C1 segment of cervical spinal cord (tissue), 14 donors: ENCODE measurements at places on chromosomes 5 and 9.

DNA sequence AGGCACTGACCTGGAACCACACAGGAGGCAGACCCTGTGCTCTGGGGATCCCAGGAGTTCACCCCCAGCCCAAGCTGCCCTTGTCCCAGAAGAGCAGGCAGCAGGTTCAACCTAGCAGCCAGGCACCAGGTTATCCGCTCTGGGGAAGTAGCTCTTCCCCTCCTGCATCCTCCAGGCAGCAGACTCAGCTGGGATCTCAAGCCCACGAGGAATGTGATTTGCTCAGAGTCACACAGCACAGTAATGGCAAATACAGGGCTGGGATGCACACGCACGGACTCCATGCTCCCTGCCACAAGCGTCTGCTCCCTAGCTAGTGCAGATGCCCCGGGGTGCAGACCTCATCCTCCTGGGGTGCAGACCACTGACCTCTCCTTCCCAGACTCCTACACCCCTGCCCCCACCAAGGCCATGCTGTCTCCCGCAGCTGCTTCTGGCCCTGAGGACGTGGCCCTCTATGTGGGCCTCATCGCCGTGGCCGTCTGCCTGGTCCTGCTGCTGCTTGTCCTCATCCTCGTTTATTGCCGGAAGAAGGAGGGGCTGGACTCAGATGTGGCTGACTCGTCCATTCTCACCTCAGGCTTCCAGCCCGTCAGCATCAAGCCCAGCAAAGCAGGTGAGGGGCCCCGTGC, 25.5 kb downstream of the HK3 start:
- no peak for DNase-seq

- DNase-seq = no peak
Observed at GRCh38 chr5:179188636-179189035, 128.5 kb downstream of the ZNF354C start.

DNA sequence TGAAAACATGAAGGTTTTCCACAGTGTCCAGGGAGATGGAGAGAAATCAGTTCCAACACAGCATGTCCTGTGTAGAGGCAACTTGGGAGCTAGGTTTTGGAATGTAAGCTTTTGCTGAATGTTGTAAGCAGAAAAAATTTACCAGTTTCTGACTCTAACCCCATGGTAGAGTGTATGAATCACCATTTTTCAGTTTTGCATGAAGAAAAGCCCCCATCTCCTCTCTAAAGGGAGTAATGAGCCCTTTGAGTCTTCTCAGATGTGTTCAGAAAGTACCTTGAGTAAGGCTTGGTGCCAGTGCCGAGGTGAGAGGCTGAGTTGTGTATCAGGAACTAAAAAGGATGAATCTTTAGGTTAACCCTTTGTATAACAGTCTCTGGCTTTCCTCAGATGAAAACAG, 96.2 kb downstream of the ADRB2 start:
- DNase-seq = no peak

DNA sequence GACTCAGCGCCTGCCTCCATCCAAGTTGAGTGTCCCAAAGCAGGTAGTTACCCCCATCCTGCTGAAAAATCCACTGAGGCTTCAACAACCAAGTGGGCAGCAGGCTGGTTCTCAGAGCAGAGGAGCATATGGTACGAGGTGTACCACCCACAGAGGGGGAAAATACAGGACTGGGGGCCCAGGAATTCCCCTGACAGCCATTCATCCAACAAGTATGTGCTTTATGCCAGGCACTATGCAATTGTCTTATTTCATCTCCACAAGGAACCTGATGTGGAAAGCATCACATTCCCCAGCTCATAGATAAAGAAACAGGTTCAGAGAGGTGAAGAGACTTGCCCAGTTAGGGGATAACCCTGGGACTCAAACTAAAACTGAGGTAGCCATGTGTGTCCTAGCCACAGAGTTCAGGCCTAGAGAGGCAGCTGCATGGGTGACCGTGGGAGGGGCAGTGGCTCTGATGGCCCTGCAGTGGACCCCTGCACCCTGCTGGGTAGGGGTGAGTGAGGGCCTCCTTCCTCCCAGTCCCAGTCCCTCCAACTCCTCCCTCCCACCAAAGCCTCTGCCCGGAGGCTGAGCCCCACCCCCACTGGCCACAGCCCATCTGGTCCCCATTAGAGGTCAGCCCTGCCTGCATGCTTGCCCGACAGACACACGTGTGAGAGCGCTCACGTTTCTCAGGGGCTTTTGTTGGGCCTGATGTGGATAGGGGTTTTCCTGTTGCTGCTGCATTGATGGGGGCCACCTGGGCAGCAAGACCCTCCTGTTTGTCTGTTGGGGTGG, 11.5 kb downstream of the PDLIM4 start:
- no peak for DNase-seq

- no peak for DNase-seq
Observed at GRCh38 chr5:151238303-151238741, 14.4 kb upstream of the CCDC69 start.

GRCh38 chr9:101566904-101567724, 27.7 kb downstream of the PPP3R2 start:
- no peak for DNase-seq

DNA sequence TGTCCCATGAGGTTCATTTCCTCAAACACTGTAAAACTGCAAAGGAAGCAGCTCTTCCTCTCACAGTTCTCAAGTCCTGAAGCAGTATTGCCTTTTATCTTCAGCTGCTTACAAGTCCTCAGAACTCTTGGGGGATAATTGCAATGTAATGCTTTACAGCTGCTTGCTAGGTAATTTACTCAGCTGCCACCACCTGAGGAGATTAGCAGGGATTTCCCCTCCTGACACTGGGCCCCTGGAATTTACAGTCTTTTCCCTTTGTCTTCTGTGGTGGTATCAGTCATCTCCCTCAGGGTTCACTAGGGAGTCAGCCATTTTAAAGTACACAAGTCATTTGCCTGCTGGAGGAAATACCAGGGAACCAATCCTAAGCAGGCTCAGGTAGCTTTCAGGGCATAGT, 754.3 kb upstream of the GRAMD2B start:
- DNase-seq = no peak

GRCh38 chr5:180299526-180299925, 7.6 kb upstream of the MAPK9 start:
- DNase-seq = no peak

- no peak for DNase-seq
Observed at GRCh38 chr5:176542596-176543427, 5.6 kb upstream of the RNF44 start.

DNA sequence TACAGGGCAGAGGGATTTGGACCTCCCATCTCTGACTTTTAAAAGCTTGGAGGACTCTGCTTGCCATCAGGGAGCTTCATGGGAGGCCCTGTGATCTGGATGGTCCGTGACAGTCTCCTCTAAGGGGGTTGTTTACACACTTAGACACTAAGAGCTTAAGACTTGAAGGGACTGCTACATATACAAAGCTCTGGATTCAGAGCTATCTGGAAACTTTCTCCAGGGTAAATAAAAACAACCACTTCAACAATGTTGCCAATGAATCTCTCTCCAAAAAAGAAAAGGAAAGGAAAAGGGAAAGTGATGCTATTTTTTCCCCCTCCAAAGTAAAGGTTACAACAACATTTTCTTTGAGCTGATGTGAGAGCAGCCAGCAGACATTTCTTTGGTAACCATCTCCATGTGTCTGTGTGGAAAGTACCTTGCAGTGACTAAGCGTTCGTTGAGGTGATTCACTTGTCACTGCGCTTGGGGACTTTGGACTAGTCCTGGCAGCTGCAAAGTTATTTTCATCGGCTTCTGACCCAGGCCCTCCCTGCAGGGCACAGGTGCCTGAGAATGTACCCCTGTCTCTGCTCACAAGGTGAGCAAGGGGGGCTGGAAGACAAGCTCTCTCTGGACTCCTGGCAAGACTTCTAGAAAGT, 262.1 kb upstream of the KLF4 start:
- DNase-seq = no peak

GRCh38 chr5:130555429-130555828, 609.6 kb downstream of the HINT1 start:
- DNase-seq = no peak

- DNase-seq = no peak
Observed at GRCh38 chr5:175856408-175857100, 14.8 kb upstream of the CPLX2 start.

DNA sequence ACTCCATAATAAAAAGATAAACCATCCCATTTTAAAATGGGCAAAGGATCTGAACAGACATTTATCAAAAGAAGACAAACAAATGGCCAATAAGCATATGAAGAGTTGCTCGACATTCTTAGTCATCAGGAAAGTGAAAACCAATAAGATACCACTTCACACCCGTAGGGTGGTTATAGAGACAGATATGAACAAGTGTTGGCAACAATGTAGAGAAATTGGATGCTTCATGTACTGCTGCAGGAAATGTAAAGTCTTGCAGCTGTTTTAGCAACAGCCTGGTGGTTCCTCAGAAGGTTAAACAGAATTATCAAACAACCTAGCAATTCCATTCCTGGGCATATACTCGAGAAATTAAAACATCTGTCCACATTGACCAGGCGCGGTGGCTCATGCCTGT, 42.5 kb downstream of the GTF3C4 start:
- DNase-seq = no peak

- DNase-seq = no peak
Observed at GRCh38 chr9:124004593-124004992, 7.0 kb upstream of the LHX2 start.

- DNase-seq = no peak
Observed at GRCh38 chr5:139061856-139062255, 136.3 kb downstream of the SIL1 start.

- DNase-seq = no peak
Observed at GRCh38 chr5:171272996-171273970, 35.8 kb upstream of the TLX3 start.
